ENCODE measurements at places on chromosomes 3 and 15.
A peak's percentile ranks its signal among the peaks of the same experiment; 100 is the strongest.

DNA sequence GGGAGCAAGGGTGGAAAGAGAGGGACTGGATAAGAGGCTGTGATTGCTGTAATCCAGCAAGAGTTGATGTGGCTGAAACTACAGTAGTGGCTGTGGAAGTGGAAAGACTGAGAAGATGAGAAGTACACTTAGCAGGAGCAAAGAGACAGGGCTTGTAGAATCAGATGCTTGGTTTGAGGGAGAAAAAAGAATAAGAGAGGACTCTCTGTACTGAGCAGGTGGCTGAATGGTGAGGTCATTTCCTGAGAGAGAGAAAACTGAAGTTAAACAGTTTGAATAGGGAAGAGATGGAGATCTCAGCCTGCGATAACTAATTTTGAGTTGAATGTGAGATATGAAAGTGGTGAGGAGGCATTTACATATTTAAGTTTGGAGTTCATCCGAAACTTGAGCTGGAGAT is 95.8 kb upstream of the SLC25A36 start:
- DNase-seq, result no peak

DNA sequence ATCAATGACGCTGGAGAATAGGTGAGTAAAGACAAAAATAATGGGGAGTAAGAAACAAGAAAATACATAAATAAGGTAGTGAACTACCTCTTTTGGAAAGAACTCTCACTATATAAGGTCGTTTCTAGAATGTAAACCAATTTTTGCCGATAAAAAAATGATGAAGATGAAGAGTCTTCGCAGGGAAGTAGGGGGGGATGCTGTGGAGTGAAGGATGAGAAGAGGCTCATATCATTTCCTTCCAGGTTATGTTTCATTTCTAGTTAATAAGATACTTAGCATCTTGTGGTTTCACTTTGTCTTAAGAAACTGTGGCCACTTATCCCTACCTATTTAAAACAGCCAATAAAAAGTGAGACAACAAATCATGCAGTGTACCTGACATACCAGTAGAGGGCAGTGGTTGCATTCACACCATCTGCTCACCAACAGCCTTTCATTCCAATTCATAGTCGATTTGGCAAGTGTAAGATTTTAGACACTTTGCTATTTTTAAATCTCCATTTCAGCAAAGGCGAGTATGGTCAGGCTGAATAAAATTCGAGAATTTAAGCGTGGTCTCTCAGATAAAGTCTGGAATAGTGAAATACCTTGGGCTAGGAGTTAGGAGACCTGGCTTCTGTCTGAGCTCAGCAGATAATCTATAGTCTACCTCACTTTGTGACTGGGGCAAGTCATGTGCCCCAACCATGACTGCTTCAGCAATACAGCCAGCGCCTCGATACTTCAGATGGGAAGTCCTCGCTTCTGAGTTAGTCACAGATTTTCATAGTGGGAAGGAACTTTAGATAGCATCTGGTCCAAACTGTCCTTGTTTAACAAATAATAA is 28.9 kb upstream of the ICE2 start:
- peak; percentile 80 for DNase-seq

DNA sequence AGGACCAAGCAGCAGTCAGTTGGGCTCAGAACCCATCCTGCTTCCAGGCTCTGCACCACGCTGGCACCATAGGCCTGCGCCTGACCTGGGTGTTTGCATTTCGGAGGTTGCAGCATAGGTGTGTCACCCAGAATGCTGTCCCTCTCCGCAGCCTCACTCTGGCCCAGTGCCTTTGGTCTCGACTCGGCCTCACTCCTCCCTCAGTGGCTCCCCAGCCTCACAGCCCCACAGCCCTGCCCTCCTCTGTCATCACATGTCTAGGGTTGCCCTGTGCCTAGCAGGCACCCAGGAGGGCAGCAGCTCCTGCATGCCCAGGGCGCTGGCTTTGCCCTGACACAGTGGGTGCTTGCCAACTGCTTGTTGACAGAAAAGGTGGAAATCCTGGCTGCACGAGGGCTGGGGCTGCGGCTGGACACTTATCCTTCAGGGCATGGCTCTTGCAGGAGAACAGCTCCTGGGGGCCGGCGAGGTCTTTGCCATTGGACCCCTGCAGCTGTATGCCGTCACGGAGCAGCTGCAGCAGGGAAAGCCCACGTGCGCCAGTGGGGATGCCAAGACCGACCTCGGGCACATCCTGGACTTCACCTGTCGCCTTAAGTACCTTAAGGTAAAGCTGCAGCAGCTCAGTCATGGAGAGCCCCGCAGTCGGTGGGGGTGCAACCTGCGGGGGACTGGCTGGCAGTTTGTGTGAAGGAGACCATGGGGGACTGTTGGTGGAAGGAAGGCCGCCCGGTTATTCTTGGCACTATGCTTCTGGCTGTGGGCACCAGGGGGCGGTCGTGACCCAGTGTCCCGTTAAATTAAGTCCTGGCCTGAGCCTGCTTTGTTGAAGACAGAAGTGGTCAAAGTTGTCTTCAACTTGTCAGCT is 16.2 kb downstream of the NISCH start:
- peak; percentile 82 for DNase-seq

- no peak for DNase-seq
Observed at GRCh38 chr3:149042789-149043386, 43.4 kb downstream of the HLTF start.

- no peak for DNase-seq
Observed at GRCh38 chr15:33639051-33639450, 328.3 kb downstream of the RYR3 start.

DNA sequence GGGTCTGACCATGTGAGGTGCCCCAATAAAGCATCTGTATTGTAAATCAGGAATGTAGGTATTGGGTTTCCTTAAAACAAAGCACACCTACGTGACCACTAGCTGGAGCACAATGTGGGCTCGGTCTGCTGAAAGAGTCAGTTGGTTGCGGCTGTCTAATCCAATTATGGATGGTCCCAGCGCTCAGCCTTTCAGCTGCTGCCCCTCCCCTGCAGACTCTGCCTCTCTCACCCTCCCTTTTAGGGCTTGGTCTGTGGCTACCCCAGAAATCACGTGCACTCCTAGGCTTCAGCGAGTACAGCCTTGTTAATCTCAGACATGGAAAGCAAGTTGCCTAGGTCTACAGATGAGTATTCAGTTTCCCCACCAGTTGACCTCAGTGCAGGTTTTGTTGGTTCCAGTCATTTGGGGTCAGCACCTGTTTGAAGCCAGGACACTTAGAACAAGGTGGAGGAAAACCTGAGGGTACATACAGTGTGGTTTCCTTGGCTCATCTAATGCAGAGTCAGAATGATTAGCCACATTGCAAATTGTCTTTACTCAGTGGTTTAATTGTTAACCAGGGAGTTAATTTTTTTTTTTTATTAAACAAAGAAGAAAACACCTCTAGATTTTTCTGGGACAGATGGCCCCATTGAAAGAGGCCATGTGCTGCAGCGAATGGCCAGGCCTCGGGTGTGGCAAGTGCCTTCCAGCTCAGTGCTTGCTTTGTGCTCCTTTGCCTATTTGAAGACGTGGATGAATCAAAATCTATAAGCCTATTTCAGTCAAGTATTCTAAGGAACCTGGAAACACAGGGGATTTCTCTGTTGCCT is 137.7 kb downstream of the IGF1R start:
- DNase-seq, result peak; percentile 45

DNA sequence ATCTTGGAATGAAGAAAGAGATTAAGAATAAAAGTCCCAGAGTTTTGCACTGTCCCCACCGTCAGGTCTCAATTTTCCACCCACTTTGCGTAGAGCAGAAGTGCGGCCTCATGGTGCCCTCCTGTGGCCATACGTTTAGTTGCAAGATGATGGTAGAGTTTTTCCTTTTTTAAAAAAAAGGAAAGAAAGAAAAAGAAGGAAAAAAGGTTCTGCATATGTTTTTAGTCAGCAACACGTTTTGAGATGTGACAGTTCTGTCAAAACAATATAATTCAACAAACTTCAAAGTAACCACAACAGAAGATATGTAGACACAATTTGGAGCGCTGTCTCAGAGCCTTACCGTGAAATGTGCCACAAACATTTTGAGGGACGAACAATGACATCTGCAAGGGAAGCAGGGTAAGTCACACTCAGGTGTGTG is 24.6 kb downstream of the EBLN2 start:
- peak; percentile 29 for DNase-seq

GRCh38 chr15:38524156-38524555 is 40.5 kb downstream of the RASGRP1 start:
- DNase-seq, result no peak

- no peak for DNase-seq
Observed at GRCh38 chr3:137171834-137172603, 214.2 kb downstream of the IL20RB start.

DNA sequence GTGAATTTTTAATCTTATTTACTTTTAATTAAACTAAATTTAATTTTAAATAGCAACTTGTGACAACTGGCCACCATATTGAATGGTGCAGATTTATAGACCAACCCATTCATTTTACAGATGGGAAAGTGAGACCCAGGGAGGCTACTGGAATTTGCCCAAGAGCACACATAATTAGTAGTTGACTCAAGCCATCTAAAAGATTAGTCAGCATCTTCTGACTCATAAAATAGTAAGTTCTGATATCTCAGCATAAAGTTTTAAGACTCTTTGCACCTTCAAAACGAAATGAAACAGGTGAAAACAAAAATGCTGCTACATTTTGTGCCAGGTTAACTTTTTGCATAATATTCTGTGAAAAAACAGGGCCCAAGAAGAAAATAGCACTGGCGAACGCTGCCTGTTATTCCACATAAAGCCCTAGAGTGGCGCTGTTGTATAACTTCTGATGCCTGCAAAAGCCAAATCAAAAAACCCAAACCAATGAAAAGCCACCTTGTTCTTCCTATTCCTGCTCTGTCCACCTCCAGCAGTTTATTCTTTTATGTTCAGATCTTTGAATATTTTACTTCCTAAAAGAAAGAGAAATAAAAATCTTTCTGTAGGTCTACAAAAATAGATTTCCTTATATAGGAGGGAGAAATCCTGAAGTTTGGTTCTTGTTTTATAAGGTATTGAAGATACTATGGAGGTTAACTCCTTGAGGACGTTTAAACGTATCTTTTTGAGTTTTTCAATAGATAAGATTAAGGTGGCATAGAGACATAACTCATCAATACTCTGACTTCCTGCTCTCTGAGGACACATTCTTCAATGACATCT is 62.8 kb downstream of the OTOL1 start:
- DNase-seq, result peak; percentile 36

- DNase-seq, result no peak
Observed at GRCh38 chr3:184691397-184692231, 20.2 kb downstream of the MAGEF1 start.

DNA sequence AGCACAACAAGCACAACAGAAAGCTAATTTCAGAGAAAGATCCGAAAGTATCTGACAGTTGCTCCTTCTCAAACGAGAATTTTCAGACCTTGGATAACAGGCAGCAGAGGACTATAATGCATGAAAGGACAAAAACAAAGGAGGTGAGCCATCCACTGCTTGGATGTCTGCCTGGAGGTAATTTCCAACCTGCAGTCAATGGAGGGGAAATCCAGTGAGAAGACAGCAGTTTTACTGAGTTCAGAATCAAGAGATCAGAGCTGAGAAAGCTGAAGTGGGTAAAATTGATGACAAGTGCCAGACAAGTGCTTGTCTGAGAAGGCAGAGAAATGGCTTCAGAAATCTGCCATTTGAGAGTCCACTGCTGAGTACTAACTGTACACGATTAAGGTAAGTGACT is 22.1 kb downstream of the UBE3A start:
- DNase-seq, result peak; percentile 40

DNA sequence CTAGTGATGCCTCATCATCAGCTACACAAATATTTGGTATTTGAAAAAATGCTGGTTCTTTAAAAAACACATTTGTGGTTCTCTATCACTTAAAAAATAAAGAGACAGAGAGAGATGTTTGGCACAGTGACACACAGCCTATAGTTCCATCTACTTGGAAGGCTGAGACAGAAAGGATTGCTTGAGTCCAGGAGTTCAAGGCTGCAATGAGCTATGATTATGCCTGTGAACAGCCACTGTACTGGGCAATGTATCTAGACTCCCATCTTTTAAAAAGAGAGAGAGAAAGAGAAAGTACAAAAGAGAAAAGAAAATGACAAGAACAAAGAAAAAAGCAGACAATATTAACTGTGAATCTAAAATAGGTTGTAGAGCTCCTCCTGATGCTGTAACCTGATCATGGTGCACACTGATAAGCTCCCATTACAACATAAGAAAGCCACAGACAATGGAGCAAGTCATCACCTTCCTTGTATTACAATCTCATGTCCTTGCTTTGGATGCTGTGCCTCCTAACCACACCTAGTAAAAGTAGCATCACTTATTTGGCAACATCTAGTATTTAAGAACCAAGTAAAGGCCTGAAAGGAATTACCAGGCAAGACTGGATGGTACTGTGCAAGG is 31.7 kb upstream of the MAP4 start:
- no peak for DNase-seq

GRCh38 chr3:10448544-10448943 is 56.8 kb downstream of the ATP2B2 start:
- no peak for DNase-seq

DNA sequence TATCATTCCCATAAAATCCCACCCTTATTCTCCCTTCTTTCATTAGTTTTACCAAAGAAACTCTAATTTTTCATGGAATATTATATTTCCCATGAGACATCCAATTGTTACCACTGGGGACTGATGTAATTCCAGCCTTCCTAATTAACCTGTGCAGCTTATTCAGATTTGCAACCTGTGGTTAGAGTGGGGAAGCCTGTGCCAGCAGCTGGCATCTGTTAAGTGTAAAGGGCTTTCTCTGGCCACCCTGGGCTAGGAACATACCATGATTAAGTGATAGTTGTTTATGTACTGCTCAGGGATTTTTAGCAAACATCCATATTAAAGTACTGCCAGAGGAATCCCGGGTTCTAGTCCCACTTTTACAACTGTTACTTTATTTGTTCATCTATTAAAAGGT is 78.2 kb downstream of the TPRG1 start:
- DNase-seq, result no peak

DNA sequence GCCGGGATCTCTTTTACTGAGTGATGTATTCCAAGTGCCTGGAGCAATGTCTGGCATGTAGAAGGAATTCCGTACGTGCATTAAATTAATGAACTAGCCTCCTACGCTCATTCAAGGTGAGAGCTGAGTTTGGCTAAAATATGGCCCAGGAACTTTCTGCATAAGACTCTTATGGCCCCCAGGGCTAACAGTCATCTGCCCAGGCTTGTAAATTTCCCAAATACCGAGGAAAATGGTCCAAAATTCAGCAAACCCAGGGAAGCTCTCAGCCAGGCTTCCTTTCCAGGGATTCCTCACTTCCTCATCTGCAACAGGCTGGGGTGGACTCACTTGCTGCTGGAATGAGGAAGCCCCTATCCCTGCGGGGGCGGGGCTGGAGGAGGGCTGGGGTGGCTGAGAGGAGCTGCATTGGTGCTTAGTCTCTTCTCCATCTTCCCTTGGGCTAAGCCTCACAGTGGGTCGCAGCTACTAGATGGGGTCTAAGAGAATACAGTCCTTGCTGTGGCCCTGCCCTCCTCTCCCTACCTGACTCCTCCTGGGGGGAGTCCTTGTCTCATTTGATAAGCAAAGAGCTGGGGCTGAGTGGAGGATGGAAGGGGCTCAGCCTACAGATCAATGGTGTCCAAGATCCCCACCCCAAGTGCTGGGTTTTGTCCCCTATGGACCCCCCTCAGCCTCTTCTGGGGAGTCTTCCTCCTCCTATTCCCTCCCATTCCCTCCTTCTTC is 28.5 kb upstream of the APOD start:
- no peak for DNase-seq

GRCh38 chr3:61152071-61152470 is 99.2 kb downstream of the FHIT start:
- no peak for DNase-seq

Measured in G401 (cell line).